AG10803 (cell line): ENCODE measurements at places on chromosomes 13 and 19.

DNA sequence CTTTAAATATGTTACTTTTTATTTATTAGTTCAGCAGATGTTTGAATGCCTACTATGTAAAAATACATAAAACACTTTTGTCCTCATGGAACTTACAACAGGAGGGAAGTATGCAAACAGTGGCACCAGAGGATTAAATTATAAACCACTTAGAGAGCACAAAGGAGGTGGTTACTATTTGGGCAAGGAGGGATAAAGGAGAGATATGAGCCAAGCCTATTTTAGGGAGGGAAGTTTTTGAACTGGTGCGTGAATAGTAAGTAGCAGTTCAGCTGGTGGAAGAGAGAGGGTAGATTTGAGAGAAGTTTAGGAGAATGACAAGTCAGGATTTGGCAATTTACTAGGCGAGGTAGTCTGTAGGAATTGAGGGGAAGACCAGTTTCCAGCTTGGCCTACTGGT, 8.6 kb downstream of the AKAP11 start:
- DNase-seq, result no peak

- no peak for DNase-seq
These were observed 9.9 kb upstream of the POP4 start for GRCh38 chr19:29596080-29596727.

GRCh38 chr13:40116008-40116407, 460.5 kb downstream of the COG6 start:
- DNase-seq, result peak; percentile 48

- DNase-seq, result no peak
These were observed 119.1 kb downstream of the SOX1 start for GRCh38 chr13:112186091-112186490.

DNA sequence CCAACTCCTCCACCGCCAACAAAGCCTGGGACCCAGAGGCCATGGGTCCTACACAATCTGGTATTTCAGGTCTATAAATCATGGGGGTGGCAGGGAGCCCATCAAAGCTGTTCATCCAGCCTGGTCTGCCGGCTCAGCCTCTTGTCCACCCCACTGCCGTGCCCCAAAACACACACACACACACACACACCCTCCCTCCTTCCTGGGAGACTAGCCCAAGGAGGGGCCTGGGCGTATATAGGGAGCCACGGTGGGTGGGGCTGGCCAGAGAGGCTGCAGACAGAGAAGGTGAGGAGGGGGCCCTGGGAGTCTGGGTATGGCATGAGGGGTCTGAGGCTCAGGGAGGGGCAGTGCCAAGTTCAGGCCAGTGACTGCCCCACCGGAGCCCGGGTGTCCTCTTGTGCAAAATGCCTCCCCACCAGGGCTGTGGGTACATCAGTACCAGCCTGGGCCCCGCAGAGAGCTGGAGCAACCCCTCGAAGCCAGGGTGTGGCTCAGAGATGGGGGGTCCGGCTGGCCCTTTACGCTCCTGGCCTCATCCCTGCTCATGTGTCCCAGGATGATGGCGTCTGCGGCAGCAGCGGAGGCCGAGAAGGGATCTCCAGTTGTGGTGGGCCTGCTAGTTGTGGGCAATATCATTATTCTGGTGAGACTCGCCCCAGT, at the start of gene UPK1A:
TSS of gene UPK1A (plus strand) at position 267 of the 663 bp plus-strand sequence. CDS start at position 563, 296 bp downstream.
- DNase-seq, result no peak

GRCh38 chr13:113491418-113491883, 940 bp upstream of the DCUN1D2 start:
- DNase-seq, result peak; percentile 38

DNA sequence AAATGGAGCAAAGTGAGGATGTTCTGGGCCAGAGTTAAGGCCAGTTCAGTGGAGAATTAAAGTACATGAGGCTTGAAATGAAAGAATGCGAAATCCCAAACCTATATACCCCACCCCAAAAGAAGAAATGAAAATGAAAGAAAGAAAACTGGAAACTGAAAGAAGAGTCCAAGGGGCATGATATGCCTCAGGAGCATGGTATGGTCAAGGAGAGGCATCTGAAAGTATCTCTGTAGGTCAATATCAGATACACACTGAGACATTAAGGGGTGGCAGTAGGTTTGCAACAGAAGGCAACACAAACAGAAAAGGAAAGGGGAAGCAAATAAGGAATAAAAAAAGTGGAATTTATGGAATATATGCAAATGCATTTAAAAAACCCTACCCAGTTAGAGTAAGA, 166.5 kb downstream of the COG6 start:
- no peak for DNase-seq

DNA sequence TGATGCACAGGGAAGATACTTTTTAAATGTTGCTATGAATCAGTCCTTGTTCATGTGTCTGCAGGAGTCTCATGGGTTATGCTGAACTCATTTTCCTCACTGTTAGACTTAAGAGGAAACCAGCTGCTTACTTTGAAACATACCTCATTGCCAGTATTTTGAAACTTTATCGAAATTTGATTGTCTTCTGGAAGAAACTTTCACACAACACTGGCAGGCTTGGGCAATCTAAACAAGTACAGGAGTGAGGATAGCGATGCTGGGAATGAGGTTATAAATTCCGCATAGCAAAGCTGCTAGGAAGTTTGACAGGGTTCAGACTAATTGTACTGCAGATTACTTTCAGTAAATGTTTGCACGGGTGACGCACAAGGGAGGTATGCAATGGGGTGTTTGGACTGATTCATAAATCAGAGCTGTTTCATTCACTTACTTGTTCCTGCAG, 245.7 kb downstream of the DNAJC15 start:
- DNase-seq, result peak; percentile 99

DNA sequence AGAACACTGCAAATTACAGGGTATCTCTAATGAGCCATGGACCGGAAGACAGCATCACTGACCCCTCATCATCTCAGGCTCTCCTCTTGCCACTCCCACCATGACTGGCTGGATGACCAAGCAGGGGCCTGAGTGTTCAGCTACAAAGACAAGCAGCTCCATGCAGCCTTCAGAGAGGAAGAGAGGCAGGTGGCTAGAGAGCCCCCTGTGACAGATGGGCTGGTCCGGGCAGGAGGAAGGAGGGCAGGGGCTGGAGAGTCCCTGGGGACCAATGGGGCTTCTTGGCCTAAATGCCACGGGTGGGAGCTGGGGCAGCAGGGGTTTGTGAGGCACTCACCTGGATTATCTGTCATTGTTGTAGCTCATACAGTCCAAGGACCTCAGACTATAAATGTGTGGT, 12.8 kb upstream of the RASA3 start:
- DNase-seq, result no peak

DNA sequence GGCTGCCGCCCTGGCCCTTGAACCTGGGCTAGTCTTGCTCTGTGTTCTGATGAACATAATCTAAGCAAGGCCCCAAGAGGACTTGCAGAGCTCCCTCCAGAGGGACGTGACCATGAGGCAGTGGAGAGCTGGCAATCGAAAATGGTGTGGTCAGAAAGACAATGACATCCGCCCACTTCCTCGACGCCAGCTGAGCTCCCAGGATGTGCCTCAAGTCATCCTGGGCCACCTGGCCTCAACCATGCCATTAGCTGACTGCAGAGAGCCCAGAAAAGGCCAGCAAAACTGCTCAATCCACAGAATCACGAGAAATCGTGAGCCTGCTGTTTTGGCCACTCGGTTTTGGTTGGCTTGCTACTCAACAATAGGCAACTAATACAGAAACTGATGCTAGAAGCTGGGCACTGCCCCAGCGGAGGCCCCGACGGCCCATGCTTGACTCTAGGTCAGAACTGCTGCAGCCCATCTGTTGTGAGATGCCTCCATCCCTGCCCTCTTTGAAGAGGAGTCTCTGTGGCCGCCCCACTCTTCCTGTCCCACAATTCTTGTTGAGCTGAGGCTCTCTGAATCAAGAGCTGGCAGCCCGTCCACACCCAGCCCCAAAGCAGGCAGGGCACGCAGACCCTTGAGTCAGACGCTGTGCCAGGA, 53.3 kb downstream of the STK24 start:
- no peak for DNase-seq

GRCh38 chr19:33953023-33953422, 156.4 kb downstream of the KCTD15 start:
- no peak for DNase-seq

GRCh38 chr13:97933776-97934175, 19.7 kb upstream of the IPO5 start:
- DNase-seq, result no peak

DNA sequence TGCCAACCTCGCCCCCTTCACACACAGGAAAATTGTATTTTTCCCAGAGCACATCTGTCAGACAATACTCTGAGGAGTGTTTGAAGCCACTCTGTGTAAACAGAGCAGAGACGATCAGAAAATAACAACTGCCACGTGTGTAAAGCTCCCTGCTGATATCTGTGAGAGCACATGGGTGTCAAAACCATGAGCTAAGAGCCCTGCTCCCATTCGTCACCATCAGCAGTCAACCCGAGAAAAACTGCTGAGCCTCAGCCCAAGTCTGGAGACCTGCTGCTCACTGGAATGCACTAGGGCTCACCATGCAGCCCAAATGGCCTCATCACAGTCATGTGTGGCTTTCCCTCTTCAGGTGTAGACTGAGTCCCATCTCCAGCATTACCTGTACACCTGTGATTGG, 304.1 kb downstream of the FGF14 start:
- DNase-seq, result no peak

DNA sequence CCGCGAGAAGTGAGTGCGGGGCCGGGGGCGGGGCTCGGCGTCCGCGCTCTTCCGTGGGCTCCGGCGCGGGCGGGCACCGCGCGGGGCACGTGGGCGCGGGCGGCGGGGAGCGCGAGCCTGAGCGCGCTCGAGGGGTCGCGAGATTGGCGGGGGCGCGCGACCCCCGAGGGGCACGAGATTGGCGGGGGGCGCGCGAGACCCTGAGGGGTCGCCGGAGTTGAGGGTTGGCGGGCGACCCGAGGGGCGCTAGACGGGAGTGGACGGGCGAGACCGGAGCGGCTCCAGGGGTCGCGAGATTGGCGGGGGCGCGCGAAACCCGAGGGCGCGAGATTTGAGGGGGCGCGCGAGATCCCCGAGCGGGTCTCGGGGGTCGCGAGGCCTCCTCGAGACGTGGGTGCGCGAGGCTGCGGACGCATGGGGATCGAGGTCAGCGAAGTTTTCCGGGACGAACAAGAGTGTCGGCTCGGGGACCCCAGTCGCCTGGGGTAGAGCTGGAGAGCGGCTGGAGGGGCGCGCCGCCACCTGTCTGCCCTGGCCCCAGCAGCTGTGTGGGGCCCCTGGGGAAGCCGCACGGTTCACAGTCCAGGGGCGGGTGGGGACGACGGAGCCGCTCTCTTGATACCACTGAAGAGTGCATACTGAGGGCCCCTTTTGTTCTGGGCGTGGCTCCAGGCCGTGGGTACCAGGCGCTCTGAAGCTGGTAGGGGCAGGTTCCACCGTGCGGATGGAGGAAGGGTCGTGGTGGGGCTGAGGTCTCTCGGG, 682 bp downstream of the SSBP4 start:
- DNase-seq, result no peak

- no peak for DNase-seq
These were observed 4.8 kb upstream of the ZNF536 start for GRCh38 chr19:30367421-30367820.

- DNase-seq, result no peak
These were observed 1.1 kb downstream of the FGF14 start for GRCh38 chr13:102400675-102401145.

DNA sequence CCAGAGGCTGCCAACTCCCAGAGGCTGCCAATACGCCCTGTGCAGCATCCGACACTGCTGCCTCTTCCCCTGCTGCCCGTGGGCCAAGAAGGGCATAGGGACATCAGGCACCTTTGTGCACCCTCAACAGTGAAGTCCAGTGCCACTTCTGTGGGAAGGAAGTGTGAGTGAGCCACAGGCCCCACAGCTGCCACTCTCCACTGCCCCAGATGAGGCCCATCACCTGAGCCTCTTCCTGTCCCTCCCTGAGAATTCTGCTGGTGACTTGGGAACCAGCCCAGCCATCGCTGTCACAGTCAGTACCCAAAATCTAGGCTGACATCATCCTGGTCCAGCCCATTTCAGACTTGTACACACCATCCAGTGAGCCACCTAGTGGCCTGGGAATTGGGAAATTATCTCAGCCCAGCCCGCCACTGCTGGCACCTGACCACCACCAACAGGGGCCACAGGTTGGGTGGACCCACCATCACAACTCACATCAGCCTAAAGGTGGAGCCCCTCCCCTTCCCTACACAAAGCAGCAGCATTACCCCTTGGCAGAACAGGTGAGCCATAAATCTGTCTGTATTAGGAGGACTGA, 733.9 kb upstream of the KLHL1 start:
- DNase-seq, result no peak

DNA sequence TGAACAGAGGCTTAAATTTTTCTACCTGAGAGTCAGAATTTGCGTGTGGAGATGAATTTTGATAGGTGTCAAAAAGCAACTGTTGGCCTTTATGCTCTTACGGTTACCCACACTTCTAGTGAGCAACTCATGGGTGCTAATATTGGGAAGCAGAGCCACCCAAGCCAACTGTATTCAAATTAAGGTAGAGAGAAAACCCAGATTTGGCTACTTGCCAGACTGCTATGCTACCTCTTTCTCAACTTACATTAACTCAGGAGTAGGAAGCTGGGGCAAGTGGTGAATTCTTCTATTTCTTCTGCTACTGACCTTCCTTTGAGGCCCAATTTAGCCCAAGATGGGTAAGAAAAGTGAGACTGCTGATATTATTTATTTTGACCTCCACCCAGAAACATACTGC, 83.9 kb downstream of the OLFM4 start:
- DNase-seq, result no peak

- DNase-seq, result no peak
These were observed 13.7 kb downstream of the SYT3 start for GRCh38 chr19:50626011-50626410.

DNA sequence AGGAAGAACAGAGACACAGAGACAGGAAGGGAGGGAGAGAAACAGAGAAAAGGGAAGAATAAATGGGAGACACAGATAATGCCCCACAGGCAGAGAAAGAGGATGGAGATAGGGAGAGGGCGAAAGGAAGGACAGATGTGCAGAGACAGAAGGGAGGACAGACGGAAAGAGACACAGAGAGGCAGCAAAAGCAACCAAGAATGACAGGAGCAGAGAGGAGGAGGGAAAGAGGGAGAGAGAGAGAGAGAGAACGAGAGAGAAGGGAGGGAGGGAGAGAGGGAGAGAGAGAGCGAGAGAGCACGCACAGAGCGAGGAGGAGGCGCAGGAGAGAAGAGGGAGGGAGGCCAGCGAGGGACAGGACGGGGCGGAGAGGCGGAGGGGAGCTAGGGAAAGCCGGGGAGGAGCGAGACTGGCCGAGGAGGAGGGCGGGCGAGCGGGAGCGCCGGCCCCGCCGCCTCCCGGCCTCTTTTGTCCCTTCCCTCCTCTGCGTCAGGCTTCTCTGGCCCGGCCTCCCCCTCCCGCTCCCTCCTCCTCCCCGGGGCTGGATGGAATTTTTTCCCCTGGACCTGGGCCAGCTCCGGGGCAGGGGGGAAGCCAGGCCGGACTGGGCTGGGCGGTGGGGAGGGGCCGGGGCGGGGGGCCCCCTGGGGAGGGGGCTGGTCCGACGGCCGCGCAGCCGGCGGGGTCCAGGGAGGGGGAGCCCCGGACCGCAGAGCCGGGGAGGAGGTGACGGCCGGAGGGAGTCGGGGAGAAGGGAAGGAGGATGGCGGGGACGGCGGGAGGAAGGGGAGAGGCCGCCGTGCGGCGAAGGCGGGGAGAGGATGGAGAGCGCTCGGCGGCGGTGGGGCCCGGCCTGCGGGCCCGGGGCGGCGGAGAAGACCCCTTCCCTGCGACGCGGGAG, 4.2 kb upstream of the SPACA6 start:
- peak; percentile 97 for DNase-seq

GRCh38 chr19:39623946-39624345, 21.6 kb downstream of the LGALS13 start:
- no peak for DNase-seq
